ENCODE measurements at places on chromosomes 16 and 17.

DNA sequence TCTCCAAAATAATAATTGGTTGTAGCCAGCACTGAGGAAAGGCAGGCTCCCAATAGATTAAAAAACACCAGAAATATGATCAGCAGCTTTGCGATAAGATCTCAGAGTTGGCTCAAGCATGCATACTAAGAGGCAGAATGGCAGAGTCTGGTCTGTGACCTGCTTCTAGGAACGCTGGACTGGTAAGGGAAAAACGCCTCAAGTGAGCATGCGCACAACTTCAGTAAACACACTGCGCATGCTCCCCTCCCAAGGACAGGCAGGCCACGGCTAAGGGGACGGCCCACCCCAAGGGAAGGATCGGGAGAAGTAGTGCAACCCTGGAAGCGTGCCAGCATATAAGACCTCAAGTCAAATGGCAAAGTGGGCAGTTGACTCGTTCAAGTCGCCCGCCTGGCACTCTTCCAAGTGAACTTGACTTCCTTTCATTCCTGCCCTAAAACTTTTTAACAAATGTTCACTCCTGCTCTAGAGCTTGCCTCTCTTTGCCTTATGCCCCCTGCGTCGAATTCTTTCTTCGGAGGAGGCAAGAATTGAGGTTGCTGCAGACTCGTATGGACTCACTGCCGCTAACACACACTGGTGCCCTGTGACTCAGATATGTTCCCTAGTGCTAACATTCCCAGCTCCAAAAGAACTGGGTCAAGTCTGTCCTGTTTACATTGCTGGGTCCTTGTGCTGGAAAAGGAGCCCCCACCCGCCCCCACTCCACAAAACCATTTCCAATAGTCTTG is 22.4 kb upstream of the PRM1 start:
- DNase-seq, result no peak

GRCh38 chr17:78595135-78595810 is 18.1 kb upstream of the DNAH17 start:
- DNase-seq, result no peak

GRCh38 chr17:2815781-2816185 is 19.5 kb downstream of the RAP1GAP2 start:
- DNase-seq, result no peak

DNA sequence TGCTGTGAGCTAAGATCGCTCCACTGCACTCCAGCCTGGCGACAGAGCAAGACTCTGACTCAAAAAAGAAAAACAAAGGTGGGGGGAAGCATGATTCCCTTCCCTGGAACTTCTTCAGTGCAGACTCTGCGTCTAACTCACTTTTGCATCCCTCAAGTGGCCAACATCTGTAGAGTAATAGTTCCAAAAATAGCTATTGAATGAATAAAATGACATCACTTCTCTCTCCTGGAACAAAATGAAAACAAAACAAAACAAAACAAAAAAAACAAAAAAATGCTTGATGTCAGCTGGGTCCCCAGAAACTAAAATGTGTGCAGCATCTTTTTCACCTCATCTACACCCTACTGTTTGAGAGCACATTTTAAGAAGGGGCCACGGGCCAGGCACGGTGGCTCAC is 197.7 kb upstream of the NOG start:
- no peak for DNase-seq

- no peak for DNase-seq
These were observed 9.7 kb upstream of the ITGA3 start for GRCh38 chr17:50046179-50046578.

- no peak for DNase-seq
These were observed 857 bp downstream of the TMC8 start for GRCh38 chr17:78131172-78132083.

- no peak for DNase-seq
These were observed 32.1 kb downstream of the HELZ start for GRCh38 chr17:67212714-67213417.

- DNase-seq, result no peak
These were observed 116.1 kb upstream of the MYOCD start for GRCh38 chr17:12549499-12550041.

DNA sequence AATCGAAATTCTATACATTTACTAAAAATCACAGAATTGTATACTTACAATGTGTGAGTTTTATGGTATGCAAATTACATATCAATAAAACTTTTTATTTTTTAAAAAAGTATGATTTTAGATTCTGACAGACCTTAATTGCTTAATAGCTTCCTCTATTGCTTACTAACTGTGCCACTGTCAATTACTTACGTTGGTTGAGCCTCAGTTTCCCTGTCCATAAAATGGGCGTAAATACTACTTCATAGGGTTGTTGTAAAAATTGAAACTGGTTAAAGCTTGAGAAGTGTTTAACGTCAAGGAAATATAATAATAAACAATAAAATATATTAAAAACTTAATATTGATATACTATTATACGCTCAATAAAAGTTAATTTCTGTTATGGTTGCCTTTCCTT is 203.4 kb downstream of the SHISA9 start:
- no peak for DNase-seq

GRCh38 chr16:3252967-3253366 is 3.5 kb downstream of the MEFV start:
- no peak for DNase-seq

GRCh38 chr16:81293909-81294802 is 20.6 kb upstream of the GAN start:
- DNase-seq, result no peak

GRCh38 chr16:4891886-4892216 is 44.6 kb downstream of the UBN1 start:
- DNase-seq, result no peak

DNA sequence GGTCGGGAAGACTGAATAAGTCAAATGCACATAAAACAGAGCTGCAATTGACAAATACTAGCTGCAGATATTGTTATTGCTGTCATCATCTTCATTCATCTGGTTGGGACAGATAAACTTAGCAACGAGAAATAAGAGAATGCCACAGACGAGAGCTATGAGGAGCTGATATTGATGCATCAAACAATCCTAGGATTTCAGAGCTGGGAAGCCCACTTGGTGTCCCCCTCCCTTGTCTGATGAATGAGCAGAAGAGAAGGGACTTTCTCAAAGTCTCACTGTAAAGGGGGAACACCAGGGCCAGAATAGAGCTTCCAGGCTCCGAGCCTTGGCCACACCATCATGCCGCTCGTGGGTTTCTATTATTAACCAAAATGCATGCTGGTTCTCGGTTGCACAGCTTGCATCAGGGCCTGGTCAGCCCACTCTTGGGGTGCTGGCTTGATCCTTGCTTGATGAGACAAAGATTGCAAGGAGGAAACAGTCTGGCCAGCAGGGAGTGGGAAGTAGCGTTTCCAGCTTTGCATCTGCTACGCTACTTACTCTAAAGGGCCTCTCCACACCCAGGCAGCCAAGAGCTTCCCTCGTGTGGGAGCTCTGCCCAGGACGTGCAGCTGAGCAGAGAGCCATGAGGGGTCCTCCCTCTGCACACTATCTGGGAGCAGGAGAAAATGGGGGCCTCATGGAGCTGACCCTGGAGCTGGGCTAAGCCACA is 28.4 kb upstream of the EMP2 start:
- DNase-seq, result no peak

DNA sequence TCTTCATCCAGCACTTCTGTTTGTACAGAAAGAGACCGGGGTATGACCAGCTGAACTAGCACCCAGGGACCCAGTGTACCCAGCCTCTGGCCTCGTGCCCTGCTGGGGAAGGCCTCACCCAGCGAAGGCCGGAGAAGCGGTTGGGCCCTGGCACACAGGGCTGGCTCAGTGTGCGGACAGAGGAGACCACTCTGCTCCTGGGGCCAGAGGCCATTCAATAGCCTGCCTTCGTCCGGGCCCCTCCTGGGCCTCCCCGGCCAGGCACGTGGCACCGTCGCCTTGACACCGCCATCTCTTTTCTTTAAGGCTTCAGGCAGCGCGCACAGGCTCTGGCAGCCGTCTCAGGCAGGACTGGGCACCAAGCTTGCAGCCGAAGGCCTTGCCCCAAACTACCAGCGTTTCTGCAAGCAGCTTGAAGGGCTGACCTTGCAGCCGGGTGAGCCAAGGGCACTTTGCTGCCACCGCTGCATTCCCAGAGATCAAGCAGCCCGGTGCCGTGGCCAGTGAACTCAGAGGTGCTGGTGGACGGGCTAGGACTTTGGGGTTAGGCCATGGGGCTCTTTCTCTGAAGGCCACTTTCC is 8.0 kb downstream of the TAX1BP3 start:
- DNase-seq, result no peak

GRCh38 chr17:68036304-68037147 is 991 bp downstream of the KPNA2 start:
- DNase-seq, result no peak

DNA sequence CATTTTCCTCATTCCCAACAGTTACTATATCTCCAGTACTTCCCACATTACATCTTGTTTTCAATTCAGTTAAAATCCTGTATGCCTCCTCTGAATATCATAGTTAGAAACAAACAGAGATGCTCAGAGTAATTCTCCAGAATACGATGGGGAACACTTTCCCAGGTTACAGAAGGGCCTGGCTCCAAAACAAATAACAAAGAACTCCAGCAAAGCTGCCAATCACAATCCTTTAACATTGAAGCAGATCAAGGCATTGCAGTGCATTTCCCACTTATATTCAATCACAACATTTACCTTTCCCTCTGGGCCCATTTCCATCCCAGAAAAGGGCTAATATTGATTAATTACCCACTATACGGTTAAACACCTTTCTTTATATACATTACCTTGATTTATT is 29.4 kb upstream of the PMFBP1 start:
- no peak for DNase-seq
